ENCODE measurements at places on chromosomes 5 and 9.

DNA sequence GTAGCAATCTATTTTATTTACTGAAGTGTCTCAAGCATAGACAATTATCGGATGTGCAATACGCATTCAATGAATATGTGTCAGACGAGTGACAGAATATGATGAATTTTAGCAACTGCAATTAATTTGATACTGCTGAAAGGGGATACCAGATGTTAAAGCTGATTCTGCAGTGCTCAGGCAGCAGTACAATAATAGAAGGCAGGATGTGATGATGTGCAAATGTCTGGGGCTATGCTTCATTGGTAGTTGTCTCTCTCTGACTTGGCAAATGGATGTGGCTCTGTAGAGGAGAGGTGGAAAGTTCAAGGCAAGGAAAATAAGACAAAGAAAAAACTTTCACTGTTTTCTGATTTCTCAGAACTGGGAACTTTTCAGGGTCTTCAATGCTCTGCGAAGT lies 721.2 kb downstream of the CDH18 start:
- DNase-seq, result no peak

DNA sequence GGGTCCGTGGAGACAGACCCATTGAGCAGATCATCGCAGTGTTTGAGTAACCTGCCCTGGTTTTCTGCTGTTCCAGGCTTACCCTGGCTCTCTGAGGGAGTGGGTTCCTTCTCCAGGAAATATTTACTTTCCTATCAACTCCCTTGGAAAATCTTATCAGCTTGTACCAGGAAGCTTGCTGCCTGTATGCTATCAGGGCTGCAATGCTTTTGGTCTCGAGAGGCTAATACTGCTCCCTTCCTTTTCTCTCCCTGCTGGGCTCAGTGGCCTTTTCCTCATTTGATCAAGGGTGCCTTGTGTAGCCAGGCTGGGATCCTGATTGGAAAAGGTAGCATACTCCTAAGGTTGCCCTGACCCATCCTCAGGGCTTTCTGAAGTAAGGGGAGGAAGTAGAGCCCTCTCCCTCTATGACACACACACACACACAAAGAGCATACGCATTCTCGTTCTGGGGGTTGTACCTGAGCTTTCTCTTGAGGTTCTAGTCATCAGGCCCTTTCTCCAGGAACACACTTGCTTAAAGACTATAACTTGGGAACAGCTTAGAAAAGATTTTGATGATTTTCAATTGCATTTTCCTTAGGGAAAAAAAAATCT lies 41.6 kb downstream of the CYSTM1 start:
- no peak for DNase-seq

GRCh38 chr5:175680463-175680862 lies 22.6 kb downstream of the HRH2 start:
- no peak for DNase-seq

GRCh38 chr9:126067031-126067734 lies 259.4 kb upstream of the MVB12B start:
- no peak for DNase-seq

GRCh38 chr5:65823204-65823603 lies 101.2 kb downstream of the NLN start:
- DNase-seq, result peak; percentile 31

DNA sequence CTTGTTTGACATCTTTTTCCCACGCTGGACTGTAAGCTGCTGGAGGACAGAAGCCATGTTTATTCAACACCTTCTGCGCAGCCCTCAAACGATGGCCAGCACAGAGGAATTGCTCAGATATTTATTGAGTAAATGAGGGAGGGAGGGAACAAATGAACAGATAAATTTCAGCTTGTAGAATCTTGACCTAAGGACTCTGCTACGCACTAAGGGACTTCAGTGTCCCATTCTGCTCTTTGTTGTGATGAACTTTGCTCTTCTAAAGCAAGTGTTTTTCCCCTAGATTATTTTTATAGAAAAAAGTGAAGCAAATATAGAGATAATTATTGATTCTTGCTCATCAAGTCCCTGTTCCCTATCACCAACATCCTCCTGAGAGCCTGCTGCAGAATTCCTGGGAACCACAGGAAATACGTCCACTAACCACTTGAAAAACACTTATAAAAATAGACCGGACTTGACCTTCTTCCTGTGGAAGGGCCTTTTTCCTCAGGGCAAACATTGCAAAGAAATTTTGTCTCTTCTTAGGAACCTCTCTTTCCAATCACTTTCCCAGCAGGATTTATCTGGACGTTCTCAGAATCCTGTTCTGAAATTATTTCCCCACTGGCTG lies 54.9 kb downstream of the FGF1 start:
- DNase-seq, result peak; percentile 40

Data from fibroblast of skin of back (primary cell).